ENCODE measurements at places on chromosomes 5 and 9. TPM values are rescaled to one million over a fixed set of nuclear protein-coding genes. Genes with fewer than 3 reads are reported as not detected.

WNT8A gene
- not detected for total RNA-seq

GDA gene
- total RNA-seq = not detected

WDR38 gene
- total RNA-seq = not detected

PRSS3 gene
- not detected for total RNA-seq

ZNF367 gene
- 5.4 TPM for total RNA-seq

- no peak overlapping the region for H3K4me3 ChIP-seq
- no peak overlapping the region for H3K27ac ChIP-seq
- H3K36me3 ChIP-seq = no peaks in the 10 kb centered on the region
- no peak for DNase-seq
- no peaks in the 10 kb centered on the region for H3K4me1 ChIP-seq
Measured at GRCh38 chr5:128339585-128339984, 198.5 kb downstream of the FBN2 start.

DNA sequence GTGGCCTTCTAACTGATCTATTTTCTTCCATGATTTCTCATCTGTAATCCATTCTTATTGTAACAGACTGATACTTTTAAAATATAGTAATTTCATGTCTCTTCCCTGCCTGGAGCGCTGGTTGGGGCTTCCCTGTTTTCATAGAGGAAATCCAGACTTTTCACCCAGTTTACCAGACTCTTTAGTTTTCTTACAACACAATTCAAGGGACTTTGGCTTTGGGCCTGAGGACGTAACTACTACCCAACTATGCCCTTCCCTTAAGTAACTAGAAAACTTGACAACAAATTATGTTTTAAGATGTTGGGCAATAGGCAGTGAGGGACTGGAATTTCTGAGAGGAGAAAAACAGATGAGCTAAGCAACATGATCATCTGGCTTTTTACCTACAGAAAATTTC, 289.6 kb downstream of the FGF10 start:
- H3K4me3 ChIP-seq = no peak overlapping the region
- no peaks in the 10 kb centered on the region for H3K27me3 ChIP-seq
- H3K4me1 ChIP-seq = no peaks in the 10 kb centered on the region
- no peak for DNase-seq
- no peak overlapping the region for H3K27ac ChIP-seq
- H3K36me3 ChIP-seq = no peaks in the 10 kb centered on the region

GRCh38 chr5:131854134-131854533, 57.3 kb upstream of the FNIP1 start:
- peak; percentile 23 for DNase-seq
- H3K4me1 ChIP-seq = peaks cover 19% of the 10 kb centered on the region
- H3K4me3 ChIP-seq = no peak overlapping the region
- H3K27ac ChIP-seq = no peak overlapping the region
- H3K36me3 ChIP-seq = no peaks in the 10 kb centered on the region

GRCh38 chr9:35736201-35736633, 3.8 kb downstream of the CREB3 start:
- DNase-seq = peak; percentile 69
- H3K27me3 ChIP-seq = no peaks in the 10 kb centered on the region
- peak overlapping the region; percentile 15 for H3K27ac ChIP-seq

- no peak overlapping the region for H3K27ac ChIP-seq
- H3K4me1 ChIP-seq = peaks cover 9% of the 10 kb centered on the region
- no peak for DNase-seq
- no peak overlapping the region for H3K4me3 ChIP-seq
Measured at GRCh38 chr5:61625681-61626621, 293.9 kb downstream of the ZSWIM6 start.

- no peaks in the 10 kb centered on the region for H3K36me3 ChIP-seq
- DNase-seq = no peak
- H3K27ac ChIP-seq = no peak overlapping the region
- no peaks in the 10 kb centered on the region for H3K4me1 ChIP-seq
- H3K27me3 ChIP-seq = no peaks in the 10 kb centered on the region
Measured at GRCh38 chr9:130213911-130214761, 41.9 kb downstream of the NCS1 start.

- DNase-seq = no peak
- H3K27ac ChIP-seq = no peak overlapping the region
- H3K36me3 ChIP-seq = no peaks in the 10 kb centered on the region
- no peak overlapping the region for H3K4me3 ChIP-seq
Measured at GRCh38 chr5:124644138-124644537, 102.3 kb downstream of the ZNF608 start.

GRCh38 chr5:22649074-22649473, 204.1 kb downstream of the CDH12 start:
- DNase-seq = no peak
- H3K27ac ChIP-seq = no peak overlapping the region
- H3K27me3 ChIP-seq = no peaks in the 10 kb centered on the region
- no peak overlapping the region for H3K4me3 ChIP-seq
- H3K4me1 ChIP-seq = no peaks in the 10 kb centered on the region

- no peak overlapping the region for H3K27ac ChIP-seq
- H3K4me3 ChIP-seq = no peak overlapping the region
- no peak for DNase-seq
- H3K27me3 ChIP-seq = no peaks in the 10 kb centered on the region
- no peaks in the 10 kb centered on the region for H3K4me1 ChIP-seq
- no peaks in the 10 kb centered on the region for H3K36me3 ChIP-seq
Measured at GRCh38 chr9:34413231-34413852, 36.6 kb upstream of the MYORG start.

DNA sequence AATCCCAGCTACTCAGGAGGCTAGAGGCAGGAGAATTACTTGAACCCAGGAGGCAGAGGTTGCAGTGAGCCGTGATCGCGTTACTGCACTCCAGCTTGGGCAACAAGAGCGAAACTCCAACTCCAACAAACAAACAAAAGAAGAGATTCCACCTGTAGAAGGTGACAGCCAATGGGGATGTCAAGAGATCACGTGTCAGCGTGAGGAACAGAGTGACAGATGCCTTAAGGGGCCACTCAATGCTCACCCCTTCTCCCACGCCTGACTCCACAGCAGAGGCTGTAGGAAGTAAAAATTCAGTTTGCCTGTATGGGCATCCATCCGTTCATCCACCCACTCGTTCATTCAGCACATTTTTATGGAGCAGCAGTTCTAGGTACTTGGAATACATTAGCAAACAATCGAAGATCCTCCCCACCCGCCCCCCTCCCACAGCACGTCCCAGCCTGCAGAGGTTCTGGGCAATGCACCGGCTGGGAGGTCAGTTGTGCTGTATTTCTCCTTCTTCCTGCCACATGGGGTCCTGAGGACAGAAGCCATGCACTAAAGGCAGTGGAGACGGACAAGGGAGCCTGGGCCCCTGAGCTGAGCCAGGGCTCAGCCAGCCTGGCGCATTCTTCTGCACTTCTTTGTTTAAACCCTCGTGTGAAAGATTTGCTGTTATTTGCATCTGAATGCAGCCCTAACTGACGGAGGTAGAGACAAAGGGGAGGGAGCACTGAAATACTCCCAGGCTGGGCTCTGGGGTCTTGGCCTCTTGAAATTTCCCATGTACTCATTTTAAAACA, 11.3 kb upstream of the RNF130 start:
- H3K27me3 ChIP-seq = no peaks in the 10 kb centered on the region
- H3K27ac ChIP-seq = no peak overlapping the region
- peaks cover 5% of the 10 kb centered on the region for H3K4me1 ChIP-seq

GRCh38 chr9:95836072-95836471, 39.4 kb upstream of the ERCC6L2 start:
- H3K27me3 ChIP-seq = no peaks in the 10 kb centered on the region
- no peak overlapping the region for H3K4me3 ChIP-seq
- no peak overlapping the region for H3K27ac ChIP-seq
- no peaks in the 10 kb centered on the region for H3K4me1 ChIP-seq
- DNase-seq = no peak
- no peaks in the 10 kb centered on the region for H3K36me3 ChIP-seq

DNA sequence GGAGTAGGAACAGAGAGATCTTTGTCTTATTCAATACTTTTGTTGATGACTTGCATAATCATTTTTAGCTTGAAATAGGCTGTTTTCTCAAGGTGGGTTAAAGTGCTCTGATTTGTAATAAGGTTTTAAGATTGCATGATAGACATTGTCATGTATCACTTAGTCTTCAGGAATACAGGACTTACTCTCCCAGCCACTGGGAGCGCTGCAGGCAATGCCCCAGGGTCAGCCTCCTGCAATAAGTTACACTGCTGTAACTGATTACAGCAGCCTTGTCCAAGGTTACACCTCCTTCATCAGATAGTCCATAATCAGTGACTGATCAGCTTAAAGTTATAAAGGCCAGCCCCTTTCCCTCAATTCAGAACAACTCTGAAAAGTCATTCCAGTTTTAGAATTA, 218.6 kb downstream of the ESM1 start:
- H3K27ac ChIP-seq = no peak overlapping the region
- no peaks in the 10 kb centered on the region for H3K27me3 ChIP-seq
- H3K4me1 ChIP-seq = no peaks in the 10 kb centered on the region
- no peak overlapping the region for H3K4me3 ChIP-seq

DNA sequence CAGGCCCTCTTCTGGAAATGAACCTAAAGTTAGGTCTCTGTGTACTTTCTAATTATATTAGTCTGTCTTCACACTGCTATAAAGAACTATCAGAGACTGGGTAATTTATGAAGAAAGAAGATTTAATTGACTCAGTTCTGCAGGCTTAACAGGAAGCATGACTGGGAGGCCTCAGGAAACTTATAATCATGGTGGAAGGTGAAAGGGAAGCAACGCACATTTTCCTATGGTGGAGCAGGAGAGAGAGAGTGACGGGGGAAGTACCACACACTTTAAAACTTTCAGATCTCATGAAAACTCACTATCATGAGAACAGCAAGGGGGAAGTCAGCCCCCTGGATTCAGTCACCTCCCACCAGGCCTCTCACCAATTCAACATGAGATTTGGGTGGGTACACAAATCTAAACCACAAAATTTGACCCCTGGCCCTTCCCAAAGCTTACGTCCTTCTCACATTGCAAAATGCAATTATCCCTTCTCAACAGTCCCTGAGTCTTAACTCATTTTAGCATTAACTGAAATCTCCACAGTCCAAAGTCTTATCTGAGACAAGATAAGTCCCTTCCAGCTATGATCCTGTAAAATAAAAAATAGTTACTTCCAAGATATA, 40.7 kb downstream of the TRIP13 start:
- H3K4me3 ChIP-seq = no peak overlapping the region
- no peak for DNase-seq
- no peaks in the 10 kb centered on the region for H3K4me1 ChIP-seq
- no peaks in the 10 kb centered on the region for H3K27me3 ChIP-seq
- H3K36me3 ChIP-seq = no peaks in the 10 kb centered on the region

GRCh38 chr5:147466360-147466980, 43.4 kb downstream of the DPYSL3 start:
- no peak overlapping the region for H3K27ac ChIP-seq
- no peaks in the 10 kb centered on the region for H3K4me1 ChIP-seq
- H3K36me3 ChIP-seq = no peaks in the 10 kb centered on the region
- no peak overlapping the region for H3K4me3 ChIP-seq
- H3K27me3 ChIP-seq = no peaks in the 10 kb centered on the region

DNA sequence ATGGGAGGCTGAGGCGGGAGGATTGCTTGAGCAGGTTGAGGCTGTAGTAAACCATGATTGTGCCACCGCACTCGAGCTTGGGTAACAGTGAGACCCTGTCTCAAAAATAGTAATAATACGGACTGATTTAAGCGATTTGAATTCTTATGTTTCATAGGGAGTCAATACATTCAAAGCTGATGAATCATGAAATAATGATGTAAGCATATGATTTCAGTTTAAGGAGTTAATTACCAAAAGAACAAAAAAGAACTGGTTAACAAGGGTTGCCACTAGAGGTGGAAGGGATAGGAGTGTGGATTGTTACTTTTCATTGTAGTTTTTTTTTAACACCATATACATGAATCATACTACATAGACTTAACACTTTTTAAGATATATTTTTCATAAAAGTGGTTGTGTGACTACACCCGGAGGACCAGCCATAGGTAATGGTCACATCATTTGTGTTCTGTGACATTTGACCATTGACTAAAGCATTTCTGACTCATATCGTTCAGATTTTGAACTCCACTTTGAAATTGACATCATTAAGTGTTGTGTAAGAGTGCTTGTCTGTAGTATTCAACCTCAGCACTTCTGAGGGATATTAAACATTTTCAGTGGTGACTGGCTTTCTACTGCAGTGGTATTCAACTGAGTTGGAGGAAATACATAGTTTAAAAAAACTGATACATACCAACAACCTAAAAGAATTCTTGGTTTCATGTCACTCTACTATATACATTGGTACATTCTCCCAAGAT, 7.0 kb downstream of the TRMT10B start:
- no peaks in the 10 kb centered on the region for H3K27me3 ChIP-seq
- H3K4me1 ChIP-seq = no peaks in the 10 kb centered on the region
- no peak for DNase-seq

- H3K4me3 ChIP-seq = no peak overlapping the region
- no peak for DNase-seq
- no peak overlapping the region for H3K27ac ChIP-seq
- H3K4me1 ChIP-seq = no peaks in the 10 kb centered on the region
- no peaks in the 10 kb centered on the region for H3K27me3 ChIP-seq
Measured at GRCh38 chr9:121233906-121234831, 32.5 kb upstream of the RAB14 start.

Data from CD4-positive, alpha-beta memory T cell (primary cell).